NCI-H2029 (cell line): ENCODE measurements at places on chromosomes 5 and 9.

DNA sequence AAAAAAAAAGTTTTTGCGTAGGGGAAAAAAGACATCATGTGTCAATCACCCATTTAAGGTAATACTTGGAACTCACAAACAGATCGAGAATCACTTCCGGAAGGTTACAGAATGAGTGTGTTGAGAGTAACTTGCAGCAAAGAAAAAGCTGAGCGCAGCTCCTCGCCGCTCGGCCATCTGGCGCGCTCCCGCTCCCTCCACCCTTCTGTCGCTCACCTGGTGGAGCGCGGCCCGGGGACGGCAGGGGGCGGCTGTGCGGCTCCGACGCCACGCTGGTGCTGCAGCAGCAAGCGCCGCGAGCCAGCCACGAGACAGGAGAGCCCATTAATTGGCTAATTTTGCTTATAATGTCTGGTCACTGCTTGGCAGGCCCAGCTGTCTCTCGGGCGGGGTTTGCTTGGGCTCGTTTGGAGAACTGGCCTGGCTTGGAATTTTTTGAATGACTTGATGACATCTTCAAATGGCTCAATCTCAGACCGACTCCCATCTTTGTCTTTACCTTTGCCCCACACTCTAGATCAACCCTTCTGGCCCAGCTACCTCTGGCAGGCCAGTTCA, 601.8 kb downstream of the CCDC171 start:
- DNase-seq = no peak

DNA sequence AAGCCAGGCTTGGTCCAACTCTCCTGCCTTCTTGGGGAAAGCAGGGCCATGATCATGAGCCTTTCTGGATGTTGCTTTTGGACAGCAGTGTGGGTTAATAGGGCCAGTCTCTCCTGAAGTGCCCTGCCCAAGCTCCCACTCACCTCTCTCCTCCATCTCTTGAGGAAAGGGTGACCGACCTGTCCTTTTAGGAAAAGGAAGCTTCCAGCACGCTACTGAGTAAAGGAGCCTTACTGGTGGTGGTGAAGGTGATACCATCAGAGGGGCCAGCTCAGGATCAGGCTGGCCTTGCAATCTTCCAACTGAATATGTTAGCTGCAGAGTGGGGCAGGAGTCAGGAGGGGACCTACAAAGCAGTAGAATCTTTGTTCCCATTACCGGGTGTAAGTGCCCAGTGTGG, 2.2 kb upstream of the RGS3 start:
- DNase-seq = no peak

DNA sequence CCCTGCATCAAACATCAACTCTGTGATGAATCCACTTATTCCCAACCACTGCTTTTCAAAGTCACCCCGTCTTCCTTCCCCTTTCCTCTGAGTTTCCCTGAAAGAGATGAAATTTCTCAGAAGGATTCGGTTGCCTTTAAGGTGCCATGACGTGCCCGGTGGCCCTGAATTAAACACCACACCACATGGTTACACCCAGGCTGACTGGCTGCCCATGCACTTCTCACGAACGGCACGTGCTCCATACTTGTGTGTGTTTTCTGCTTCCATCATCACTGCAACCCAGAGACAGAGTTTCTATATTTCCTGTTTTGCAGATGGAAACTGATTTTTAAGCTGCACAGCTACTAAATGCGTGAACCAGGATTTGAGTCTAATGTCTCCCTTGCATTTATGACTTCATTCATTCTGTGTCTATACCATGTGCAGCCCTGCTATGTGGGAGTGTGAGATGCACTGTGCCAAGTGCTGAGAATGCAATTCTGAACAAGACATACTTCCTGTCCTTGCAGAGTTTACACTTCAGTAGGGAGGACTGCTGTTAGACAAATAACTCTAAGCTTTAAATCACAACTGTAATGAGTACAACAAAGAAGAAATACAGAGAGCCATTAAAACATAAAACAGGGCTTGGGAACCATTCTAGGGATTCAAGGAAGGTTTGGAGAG, 162.9 kb downstream of the NXNL2 start:
- no peak for DNase-seq

DNA sequence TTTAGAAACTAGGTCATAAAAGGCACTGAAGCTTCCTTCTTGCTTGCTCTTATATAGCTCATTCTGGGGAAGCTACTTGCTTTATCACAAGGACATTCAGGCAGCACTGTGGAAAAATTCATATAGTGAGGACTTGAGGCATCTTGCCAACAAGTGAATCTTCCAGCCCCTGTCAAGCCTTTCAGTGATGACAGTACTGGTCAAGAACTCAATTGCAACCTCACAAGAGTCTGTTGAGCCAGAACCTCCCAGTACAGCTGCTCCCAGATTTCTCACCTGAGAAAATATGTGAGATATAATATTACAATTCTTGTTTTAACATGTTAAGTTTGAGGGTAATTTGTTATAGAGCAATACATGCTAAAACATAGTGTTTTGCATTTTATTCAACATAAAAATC, 2011.0 kb upstream of the NUDT12 start:
- no peak for DNase-seq

DNA sequence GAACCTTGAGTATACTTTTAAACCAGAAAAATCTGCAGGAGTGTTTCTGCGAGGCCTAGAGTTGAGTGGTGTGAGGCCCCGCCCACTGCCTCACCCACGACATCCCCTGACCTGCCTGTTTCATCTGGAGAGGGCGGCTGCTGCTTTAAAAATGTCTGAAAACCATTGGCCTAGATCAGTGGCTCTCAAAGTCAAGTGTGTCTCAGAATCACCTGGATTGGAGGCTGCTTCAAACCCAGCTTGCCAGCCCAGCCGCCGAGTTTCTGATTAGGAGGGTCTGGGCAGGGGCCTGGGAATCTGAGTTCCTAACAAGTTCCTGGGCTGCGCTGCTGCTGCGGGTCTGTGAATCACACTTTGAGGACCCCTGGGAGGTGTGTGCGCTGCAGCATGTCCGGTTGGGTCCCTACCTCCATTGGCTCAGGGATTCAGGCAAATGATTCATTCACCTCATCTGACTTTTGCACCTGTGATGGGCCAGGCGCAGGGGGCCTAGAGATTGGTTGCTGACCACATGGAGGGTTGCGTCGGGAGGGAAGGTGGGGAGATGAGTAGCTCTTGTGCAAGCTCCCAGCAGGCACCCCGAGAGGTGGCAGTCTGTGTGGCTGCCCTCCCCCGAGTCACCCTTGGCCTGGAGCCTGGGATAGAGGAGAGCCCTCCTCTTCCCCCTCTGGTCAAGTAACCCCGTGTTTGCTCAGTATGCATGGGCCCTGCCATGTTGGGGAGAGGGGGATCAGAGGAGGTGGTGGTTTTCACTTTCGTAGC, 27.6 kb upstream of the HMCN2 start:
- peak; percentile 53 for DNase-seq

DNA sequence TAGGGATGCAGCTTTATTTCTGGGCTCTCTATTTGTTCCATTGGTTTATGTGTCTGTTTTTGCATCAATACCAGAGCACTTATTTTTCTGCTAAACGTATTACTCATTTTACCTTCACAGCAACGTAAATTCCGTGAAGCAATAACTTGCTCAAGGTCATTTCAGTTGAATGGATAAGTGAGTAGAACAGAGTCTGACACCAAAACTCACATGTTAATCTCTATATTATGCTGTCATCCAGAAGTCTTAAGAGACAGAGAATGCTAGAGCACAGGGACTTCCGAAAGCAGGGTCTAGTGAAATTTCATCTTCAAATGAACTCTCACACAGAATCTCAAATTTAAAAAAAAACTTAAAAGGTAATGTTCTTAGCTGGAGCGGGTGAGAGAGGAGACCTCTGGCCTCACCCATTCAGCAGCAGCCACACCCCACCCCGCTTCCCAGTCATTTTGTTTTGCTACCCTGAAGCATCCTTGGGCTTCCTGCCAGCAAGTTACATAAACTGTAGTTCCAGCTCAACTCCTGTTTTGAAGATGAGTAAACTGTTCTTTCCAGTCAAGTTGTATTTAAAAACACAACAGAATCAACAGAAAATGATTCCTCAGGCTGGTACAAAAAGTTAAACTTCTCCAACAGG, 69.3 kb downstream of the TRIM36 start:
- DNase-seq = no peak

DNA sequence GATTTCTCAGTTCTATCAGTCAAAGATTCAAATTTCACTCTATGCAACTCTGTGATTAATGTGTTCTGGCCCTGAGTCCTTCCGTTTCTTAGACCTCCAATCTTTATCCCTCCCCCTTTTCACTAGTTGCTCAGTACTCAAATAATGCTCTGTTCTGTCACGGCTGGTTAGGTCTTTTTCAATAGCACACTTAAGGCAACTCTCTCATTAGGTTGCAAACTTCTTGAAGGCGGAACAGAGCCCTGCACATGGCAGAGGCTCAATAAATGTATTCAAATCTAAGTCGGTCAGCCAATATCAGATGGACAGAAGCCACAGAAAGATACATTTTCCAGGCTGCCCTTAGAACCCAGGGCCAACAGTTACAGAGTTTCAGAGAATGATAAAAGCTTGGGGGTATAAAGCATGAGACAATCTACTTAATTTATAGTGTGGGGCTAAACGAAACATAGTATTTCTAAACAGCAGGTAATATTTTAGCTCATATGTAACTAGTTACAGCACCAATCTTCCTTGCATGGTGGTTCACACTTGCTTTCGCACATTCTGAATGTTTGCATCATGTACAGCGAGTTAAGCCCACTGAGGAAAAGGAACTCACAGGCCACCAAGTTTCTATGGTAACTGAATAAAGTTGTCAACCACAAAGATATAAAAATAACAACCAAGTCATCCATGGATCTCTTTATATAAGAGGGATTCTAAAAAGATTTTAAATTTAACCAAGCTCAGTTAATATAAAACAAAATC, 67.1 kb upstream of the GOLPH3 start:
- no peak for DNase-seq

- DNase-seq = no peak
Observed at GRCh38 chr9:134327671-134328231, 1.5 kb downstream of the RXRA start.

GRCh38 chr5:16051246-16051755, 128.3 kb downstream of the MARCHF11 start:
- DNase-seq = no peak

DNA sequence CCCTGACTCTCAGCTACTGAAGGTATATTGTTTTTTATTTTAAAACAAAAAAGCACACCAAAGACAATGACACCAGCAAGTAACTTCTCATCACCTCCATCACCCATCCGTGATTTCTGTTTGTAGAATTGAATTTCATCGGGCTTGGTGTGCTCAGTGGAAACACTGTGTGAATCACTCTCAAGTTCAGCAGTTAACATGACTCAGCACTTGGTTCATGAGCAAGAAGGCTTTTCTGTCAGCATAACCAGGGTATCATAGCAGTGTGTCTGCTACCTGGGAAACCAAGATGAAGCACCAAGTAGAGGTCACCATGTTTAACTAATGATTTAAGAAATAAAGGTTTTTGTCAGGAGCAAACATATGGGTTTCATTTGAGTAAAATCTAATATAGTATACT, 123.7 kb downstream of the INSYN2B start:
- DNase-seq = no peak
